ENCODE measurements at places on chromosomes 2 and 18. TPM values are rescaled to one million over a fixed set of nuclear protein-coding genes. Genes with fewer than 3 reads are reported as not detected.
A peak's percentile ranks its signal among the peaks of the same experiment; 100 is the strongest.

- no peak for DNase-seq
Observed at GRCh38 chr2:118667348-118667747, 180.1 kb downstream of the EN1 start.

GRCh38 chr18:45165871-45166270 lies 449.4 kb upstream of the SLC14A2 start:
- no peak for DNase-seq

DNA sequence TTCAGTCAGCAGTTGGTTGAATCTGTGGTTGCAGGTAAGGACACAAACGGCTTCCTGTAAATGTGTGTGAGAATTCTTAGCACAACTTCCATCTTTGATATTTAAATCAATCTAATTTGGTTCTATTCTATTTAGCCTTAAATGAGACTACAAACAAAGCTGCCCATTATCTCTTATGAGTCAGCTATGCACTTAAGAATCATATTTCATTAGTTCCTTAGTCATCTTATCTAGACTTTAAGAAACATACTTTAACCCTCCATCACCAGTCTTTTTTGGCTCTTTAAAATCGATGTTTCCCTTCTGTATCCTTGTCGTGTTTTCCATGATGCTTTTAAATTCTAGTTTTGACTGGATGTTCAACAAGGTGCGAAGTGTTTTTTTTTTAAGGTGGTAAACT lies 114.4 kb upstream of the TMEM200C start:
- no peak for DNase-seq

- no peak for DNase-seq
Observed at GRCh38 chr2:175684466-175684865, 317.6 kb downstream of the LNPK start.

- DNase-seq: peak; percentile 94
Observed at GRCh38 chr2:45009303-45009927, at the start of gene SIX2. TSS of gene SIX2 (minus strand) at chr2:45009452. CDS start at chr2:45009110, 342 bp downstream.

DNA sequence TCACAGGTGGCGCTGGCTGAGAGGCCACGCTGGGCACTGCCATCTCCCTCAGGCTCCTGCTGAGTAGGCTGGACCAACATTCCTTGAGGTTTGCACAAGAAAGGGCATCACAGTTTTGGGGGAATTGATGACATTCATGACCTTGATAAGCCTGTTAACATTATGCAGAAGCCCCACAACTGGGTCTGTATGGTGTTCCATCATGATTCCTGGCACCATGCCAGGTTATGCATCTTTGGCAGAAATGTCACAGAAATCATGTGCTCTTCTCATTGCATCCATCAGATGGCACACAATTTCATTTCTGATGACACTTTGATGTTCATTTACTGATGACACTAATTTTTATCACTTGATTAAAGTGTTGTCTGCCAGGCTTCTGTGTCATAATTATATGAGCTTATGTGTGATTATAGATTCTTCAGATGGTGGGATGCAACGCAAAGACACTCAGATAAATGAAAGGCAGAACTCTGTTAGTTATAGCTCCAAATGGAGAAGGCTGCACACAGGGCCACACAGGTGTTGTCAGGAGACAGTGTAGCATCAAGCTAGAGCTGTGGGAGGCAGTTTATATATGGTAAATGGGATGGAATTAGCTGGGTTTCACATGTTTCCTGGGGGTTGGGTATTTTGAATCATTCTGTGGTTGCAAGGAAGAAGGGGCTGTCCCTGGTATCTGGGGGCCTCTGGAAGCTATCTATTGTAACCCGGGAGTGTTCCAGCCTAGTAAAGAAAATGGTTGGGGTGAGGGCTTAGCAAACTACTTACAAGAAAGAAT lies 191.3 kb downstream of the SLC39A10 start:
- DNase-seq: no peak

Gene ANTXR1
- total RNA-seq: 74.6 TPM

DNA sequence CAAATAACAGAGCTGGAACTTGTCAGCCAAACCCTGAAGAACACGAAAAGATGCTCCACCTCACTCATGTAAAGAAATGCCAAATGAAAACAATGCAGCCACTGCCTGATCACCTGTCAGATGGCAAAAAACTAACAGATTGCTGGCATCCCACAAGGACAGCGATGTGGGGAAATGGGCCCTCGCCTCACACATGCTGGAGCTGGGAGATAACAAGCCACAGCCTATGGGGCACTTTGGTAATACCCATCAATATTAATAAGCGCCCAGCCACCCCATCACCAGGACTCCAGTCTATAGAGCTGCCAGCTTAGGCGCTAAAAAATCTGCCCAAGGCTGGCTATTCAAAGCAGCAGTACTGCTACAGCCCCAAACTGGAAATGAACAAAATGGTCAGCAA lies 27.0 kb downstream of the TFCP2L1 start:
- DNase-seq: no peak

DNA sequence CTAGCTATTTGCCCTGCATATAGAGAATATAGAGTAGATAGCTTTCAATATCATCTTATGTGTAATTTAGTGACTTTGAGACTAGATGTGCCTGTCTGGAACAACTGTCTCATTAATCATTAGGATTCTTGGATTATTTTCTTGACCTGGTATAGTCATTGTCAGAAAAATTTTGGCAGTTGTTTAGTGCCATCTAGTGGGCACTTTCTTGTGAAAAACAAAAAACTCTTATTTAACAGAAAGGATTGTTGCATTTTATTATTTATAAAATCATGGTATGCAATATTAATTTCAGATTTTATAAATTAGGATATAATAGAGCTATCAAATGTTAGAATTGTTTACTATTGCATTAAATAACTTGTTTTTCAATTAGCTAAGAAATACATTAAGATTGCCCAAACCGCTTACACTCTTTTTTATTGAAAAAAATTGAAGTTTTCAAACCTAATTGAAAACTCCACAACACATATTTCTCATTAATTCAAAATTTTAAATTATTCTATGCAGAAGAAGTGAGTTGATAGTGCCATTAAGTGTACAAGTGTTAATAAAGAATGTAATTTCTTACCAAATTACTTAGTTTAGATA lies 80.3 kb downstream of the DYNAP start:
- DNase-seq: no peak

DNA sequence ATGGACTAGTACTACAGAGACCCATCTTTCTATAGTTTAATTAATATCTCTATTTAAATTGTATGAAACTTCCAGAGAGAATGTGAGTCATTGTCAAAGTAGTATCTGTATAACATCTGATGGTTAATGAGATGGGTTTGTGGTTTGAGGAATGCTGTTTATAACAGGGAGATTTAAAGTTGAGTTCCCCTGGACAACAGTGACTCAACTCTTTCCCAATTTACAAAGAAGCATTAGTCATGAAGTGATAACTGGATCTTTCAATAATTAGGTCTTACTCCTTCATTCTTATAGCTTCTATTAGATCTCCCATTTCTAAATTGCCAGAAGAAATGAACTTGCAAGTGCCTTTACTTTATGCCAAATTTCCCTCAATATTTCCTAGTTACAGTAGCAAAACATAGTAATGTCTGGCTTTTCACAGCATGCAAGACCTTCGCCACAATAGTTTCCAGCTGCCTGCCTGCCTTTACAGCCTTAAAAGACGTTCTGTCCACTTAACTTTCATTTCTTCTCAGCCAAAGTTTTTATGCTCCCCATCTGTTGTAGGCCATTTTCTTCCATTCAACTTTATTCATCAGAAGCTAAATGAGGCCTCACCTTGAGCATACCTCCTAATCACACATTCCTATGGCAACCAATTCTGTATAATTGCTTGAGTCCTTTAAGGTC lies 47.7 kb upstream of the WDR75 start:
- DNase-seq: no peak

GRCh38 chr2:104873689-104874054 lies 19.8 kb downstream of the POU3F3 start:
- no peak for DNase-seq

Gene KIF5C
- total RNA-seq: 2.9 TPM

Gene NTSR2
- total RNA-seq: not detected

Gene DNER
- 2.9 TPM for total RNA-seq

DNA sequence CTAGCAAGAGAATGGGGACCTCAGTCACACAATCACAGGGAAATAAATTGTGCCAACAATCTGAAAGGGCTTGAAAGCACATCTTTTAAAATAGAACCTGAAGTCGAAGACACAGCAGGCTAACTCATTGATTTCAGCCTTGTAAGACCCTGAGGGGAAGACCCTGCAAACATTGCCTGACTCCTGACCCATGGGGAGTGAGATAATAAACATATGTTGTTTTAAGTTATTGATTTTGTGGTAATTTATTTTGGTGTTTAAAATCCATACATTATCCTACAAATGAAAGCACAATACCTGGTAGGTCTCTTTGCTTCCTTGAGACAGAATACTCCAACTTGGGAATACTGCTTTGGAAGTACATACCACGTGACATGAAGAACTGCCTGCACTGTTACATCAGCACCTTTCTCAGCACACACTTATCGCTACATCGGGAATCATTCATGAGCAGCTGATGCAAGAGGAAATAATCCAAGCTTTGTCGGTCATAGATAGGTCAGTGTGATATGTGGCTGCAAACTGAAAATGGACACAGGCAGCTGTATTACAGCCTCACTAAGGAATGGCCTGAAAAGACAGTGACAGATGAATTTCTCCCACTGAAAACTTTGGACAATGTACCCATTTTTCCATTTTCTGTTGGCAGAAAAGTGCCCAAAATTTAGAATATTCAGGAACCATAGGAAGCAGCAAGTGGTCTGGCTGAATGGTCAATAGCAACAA lies 494.5 kb upstream of the MAP2 start:
- DNase-seq: no peak

GRCh38 chr18:54830866-54831265 lies 2.6 kb downstream of the RAB27B start:
- DNase-seq: no peak

DNA sequence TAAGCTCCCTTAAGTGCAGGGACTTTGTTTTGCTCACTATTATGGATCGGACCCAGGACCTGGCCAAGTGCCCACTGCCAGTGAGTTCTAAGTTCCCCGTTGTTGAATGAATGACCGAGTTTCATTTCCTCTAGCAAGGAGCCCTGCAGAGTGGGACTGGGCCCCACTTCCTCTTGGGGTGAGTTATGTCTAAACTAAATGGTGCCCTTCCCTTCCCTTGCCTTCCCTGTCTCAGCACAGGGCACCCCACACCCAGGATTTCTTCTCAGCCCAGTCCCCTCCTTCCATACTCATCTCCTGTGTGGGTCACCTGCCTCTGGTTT lies 195.3 kb upstream of the HS6ST1 start:
- DNase-seq: no peak

DNA sequence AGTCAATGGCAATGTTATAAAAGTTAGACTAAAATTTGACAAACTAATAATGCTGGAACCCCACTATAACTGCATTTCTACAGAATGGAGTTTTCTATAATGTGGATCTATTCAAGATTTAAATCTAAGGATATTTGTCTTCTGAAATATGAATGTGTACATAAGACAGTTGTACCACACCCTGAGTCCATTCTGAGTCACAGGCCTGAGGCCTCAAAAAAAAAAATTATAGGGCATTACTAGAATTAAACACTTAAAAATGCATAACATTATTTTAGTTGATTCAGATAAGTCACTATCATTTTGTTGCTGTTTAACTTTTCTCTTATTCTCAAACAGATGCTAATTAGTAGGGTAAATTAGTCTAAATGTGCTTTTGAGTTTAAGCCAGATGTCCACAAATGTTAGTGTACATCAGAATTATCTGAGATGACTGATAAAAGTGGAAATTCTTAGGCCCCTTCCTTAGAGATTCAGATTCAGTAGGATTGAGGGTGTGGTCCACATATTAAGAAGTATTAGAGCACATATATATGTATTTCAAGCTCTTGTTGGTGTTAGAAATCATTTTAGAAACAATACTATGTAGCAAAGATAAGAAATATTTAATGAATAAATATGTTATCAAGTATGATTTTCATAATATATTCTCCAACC lies 42.4 kb upstream of the COL5A2 start:
- DNase-seq: no peak

- no peak for DNase-seq
Observed at GRCh38 chr18:39806525-39806924, 2148.5 kb upstream of the PIK3C3 start.

GRCh38 chr2:67616749-67617148 lies 219.6 kb downstream of the ETAA1 start:
- DNase-seq: no peak

- no peak for DNase-seq
Observed at GRCh38 chr2:188477564-188478103, 186.0 kb downstream of the GULP1 start.

- DNase-seq: no peak
Observed at GRCh38 chr2:143901185-143901842, 618.6 kb downstream of the ZEB2 start.

DNA sequence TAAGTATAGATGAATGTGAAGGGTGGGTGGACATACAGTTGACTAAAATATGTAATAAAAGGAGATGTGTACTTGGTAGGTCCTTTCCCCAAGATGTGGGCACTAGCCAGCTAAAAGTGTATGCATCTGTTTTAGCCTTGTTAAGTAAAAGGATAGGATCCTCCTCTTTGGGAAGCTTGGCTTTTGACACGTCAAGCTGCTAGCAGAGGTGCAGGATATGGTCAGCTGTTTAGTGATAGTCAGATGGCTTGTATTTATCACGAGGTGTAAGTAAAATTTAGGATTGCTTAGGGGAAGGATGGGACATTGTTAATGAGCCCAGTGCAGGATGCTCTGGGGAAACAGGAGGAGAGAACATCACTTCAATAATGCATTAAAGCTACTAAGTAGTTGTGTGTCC lies 1.5 kb downstream of the MFSD6 start:
- no peak for DNase-seq

Gene DOK6
- total RNA-seq: 1.4 TPM

DNA sequence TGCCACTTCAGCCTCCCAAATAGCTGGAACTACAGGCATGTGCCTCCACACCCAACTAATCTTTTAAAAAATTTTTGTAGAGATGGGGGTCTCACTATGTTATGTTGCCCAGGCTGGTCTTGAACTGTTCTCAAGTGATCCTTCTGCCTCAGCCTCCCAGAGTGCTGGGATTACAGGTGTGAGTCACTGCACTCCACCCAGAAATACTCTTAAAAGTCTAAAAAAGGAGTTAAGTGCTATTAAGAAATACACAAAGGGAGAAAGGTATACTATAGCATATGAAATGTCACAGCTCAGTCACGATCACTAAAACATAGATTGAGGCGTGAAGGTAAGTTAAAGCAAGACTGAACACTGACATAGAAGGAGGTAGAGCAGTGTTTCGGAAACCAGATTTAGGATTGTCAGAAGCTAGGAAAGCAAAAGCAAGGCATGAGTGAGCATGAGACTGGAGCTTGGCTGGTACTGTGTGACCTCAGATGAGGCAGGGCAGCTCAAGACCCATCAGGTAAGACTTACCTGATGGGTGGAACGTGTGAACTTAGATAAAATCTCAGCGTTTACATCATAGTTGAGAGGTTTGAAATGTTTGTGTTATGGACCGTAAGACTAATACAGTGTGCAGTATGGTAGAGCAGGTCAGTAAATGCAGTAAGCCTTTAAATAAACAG lies 9.2 kb downstream of the CCNYL1 start:
- no peak for DNase-seq

DNA sequence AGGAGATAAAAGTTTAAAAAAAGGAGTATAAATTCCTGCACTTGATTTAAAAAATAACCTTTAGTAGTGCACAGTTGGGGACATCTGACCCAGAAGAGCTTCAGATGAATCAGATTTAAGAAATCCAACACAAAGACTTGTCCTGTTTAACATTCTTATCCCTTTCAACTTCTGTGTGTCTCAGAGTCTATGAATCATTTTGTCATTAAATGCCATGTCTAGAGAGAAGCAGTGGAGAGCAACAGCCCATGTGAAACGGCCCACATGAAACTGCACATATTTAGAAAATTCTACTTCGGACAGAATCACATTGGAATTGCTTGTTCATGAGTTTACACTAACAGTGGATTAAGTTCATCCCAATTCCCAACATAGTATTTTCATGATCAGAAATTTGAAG lies 278.6 kb downstream of the SLC8A1 start:
- DNase-seq: no peak
